T-helper 17 cell (primary cell): ENCODE measurements at places on chromosomes 6 and 20.

GRCh38 chr20:64131406-64131805, 24.0 kb upstream of the NPBWR2 start:
- no peak for DNase-seq

- no peak for DNase-seq
These were observed 36.3 kb upstream of the DDR1 start for GRCh38 chr6:30847971-30848436.

- DNase-seq = no peak
These were observed 15.5 kb downstream of the CYP39A1 start for GRCh38 chr6:46637145-46637544.

- no peak for DNase-seq
These were observed 363.1 kb upstream of the PTCHD4 start for GRCh38 chr6:48474136-48474535.

DNA sequence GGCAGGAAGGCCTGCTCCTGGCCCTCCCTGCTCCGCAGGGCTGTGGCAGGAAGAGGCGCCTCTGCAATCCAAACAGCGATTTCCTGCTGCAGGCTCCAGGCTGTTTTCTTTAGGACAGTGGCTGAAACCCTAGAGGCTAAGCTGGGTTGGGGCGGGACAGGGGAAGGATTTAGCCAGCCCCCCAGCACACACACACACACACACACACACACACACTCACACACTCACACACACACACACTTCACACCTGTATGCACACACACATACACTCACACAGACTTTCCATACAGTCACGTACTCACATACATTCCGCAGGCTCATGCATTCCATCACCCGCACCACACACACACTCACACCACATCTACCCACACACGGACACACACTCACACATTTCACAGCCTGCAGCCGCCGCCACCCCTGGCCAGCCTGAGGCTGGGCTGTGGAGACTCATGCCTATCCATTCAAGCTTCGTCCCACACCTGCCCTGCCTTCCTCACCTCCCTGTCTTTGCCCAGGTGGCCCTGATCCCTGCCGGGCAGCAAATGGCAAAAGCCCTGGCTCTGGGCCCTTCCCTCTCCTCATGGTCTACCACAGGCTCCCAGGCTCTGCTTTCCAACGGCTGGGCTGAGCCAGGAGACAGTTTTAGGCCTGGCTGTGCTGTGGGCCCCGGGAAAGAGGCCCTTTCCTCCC, 17.9 kb downstream of the MDFI start:
- DNase-seq = no peak

- no peak for DNase-seq
These were observed 6.6 kb upstream of the CPXM1 start for GRCh38 chr20:2807019-2807418.

- DNase-seq = peak; percentile 61
These were observed 23.9 kb downstream of the RPRD1B start for GRCh38 chr20:38057351-38057972.

DNA sequence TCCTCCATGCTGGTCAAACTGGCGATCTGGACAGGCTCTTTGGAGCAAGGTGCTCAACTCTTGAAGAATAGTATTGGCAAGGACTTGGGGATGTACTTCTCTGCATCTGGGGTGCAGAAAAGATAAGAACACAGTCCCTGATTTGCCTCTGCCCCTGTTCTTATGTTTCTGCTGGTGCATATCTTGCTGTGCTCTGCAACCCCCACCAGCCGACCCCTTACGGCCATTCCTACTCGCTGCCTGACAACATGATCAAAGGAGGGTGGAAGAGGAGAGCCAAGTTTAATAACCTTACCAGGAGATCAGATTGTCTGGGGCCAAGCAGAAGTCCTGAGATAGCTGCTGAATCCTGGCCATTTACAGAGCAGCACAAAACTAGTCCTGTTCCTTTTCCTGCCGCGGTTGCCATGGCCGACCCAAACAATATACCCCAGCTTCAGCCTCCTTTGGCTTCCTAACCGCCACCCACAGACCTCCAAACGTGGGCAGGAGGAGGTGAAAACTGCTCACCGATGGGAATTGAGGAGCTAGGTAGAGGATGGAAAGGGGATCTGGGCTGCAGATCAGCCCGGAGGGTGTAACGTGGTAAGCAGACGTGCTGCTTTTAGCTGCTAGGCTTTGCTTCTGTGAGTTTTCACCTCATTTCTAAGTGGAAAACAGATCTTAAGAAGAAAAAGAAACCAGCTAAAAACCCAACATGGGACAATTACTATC, 60.9 kb downstream of the ATXN1 start:
- DNase-seq = no peak

GRCh38 chr6:74451953-74452352, 753.9 kb downstream of the COL12A1 start:
- no peak for DNase-seq

GRCh38 chr20:8082025-8082424, 50.0 kb upstream of the PLCB1 start:
- no peak for DNase-seq

- no peak for DNase-seq
These were observed 9.0 kb downstream of the TEAD3 start for GRCh38 chr6:35487658-35488516.

GRCh38 chr20:45835825-45836224, 2.2 kb downstream of the SNX21 start:
- no peak for DNase-seq

DNA sequence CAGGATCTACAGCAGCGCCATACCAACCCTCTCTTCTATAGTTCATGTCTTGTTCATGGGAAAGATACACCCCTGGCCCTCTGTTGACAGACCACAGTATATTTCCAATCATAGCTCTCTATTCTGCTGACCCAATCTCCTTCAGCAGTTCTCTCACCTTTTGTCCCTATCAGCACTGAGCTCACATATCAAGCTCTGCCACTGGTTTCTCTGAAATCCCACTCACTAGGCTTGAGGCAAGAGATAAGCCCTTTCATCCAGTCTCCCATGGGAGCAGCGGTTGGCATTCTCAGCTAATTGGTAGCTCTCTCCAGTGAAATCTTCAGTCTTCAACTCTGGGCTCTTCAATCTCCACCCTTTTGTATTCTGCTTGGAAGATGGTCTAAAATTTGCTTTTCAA, 313.4 kb downstream of the GJA1 start:
- no peak for DNase-seq

GRCh38 chr6:126047648-126048047, 61.3 kb downstream of the TRMT11 start:
- DNase-seq = no peak

DNA sequence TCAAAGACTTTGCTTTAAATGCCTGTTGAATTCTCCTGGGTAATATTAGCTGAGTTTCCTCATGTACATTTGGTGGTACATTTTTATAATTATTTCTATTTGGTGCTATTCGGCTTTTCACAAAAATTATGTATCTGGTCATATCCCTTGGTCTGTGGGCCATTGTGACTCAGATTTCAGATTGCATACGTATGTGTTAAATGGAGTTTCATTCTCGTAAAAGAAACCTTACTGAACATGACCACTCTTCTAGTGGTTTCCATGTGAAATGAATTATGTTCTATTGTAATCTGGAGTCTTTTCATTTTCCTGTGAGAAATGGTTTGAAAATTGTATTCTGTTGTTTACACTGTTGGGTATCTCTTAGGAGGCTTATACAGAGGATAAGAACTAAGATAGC, 386.2 kb upstream of the FLRT3 start:
- DNase-seq = no peak

GRCh38 chr6:31940256-31940664, 5.6 kb upstream of the CFB start:
- no peak for DNase-seq

DNA sequence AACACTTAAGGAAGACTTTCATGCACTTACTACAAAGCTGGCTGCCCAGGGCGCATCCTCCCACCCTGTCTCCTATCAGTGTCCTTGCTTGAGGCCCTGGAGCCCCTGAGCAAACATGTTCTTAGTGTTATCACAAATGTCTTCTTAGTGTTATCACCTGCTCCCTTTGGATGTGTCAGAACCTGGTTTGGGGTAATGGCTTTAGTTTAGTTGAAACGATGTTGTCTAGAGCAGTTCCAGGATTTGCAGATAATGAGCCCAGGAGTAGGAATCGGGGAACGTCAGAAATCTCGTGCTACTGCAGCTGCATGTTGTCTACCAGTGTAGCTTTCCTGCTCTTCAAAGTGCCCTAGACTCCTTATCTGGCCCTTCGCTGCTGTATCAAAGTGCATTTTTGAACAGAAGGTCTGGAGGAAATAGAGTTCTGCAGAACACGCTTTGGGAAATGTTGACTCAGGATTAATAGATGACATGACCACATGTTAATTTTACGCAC, 69.6 kb downstream of the PHACTR2 start:
- DNase-seq = no peak

DNA sequence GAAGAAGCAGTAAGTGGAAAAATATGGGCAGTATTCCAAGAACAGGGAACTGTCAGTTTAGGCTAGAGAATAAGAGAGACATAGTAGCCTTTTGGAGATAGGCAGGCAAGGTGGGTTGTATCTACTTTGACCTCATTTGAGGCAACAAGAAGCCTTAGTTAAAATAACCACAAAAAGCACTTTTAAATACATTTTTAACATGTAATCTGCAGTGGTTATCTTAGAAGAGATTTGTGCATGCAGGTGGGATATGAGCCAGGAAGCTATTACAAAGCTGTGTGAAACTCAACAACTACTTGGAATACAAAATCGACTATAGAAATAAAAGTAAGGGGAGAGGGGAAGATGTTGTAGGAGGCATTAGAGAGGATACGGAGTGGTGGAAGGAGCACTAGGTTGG, 143.7 kb upstream of the MCHR2 start:
- no peak for DNase-seq

- DNase-seq = no peak
These were observed 196.5 kb upstream of the IRAK1BP1 start for GRCh38 chr6:78670802-78671201.
